DMS79 (cell line): ENCODE measurements at places on chromosomes 12 and 14.

DNA sequence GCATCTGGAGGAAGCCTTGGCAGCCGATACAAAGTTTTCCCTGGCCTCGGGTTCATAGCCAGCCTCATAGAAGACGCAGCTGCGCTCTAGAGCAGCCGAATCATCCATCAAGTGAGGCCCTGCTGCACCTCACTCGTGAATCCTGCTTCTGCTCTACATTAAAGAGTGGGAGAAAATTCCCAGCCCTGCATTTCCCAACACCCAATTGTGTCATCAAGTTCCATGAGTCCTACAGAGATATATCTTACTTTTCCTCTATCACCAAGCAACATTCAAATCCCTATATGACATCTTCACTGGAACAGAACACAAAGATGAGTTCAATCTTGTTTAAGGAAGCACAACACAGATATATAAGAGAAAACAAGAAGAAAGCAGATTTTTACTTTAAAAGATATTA, 139.3 kb downstream of the TTC7B start:
- DNase-seq: no peak

- no peak for DNase-seq
Measured at GRCh38 chr12:68905733-68906132, 27.2 kb downstream of the CPM start.

DNA sequence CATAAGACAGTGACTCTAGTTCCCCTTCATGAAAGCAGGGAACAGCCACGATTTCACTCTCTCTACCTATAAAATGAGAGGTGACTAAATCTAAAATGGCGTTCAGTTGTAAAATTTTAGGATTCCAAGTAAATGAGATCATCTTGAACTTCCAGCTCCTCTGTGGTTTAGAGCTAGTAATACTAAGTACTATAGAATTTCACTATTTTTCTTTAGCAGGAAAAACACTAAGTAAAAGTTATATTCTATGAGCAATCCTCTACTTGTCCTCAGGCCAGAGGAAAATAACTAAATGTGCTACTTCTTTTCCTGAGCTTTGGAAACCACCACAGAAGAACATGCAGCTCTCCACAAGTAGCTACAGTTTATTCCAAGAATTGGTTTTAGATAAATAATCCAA, 55.6 kb downstream of the NIN start:
- no peak for DNase-seq

DNA sequence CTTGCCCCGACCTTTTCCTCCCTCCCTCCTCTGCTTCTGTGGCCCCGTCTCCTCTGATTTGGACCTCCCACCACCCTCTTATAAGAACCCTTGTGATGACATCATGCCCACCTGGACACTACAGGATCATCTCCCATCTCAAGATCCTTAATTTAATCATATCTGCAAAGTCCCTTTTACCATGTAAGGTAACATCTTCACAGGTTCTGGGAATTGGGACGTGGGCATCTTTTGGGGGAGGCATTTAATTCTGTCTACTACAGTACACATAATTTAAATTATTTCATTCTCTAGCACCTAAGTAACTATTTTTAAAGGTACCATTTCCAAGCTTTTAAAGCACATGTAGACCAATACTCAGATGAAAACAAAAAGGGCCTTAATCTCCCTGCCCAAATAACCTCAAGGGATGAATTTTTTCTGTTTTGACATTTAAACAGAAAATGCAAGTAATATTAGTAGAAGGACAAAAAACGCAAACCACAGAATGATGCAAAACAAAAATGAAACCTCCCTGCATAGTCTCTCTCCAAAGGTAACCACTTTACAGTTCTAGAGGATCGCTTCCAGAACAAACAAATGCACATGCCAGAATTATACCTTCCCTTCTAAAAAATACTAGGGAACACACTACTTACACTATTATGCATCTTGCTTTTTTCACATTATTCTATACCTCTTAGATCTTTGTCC, 222.1 kb downstream of the AACS start:
- DNase-seq: no peak

- DNase-seq: no peak
Measured at GRCh38 chr14:24181371-24182077, 7.1 kb downstream of the IPO4 start.

DNA sequence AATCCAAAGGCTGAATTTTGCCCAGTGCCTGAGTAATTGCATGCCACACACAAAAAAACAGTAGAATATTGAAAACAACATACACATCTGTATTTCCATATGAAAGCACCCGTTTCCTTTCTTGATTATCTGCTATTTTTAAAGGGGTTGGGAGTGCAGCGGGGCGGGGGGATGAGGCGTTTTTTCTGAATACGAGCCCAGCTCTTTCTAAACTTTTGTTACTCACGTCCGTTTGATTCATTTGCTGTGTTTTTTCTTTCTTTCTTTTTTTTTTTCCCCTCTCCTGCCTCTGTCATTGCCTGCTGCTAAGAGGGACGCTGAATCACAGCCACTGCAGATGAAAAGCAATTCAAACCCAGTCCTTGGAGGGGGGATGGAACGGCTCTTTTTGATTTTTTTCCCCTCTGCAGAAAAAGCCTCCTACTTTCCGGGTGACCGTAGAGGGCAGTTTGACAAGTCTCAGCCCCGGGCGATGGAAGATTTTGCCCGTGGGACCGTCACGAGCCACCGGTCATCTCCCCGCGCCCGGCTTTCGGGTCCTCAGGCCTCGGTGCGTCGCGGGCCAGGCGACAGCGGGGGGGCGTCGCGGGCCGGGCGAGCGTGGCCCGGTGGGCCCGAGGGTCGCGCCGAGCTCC, 572 bp upstream of the RASSF8 start:
- no peak for DNase-seq

GRCh38 chr12:14910090-14910915, 24.6 kb upstream of the MGP start:
- DNase-seq: no peak

- no peak for DNase-seq
Measured at GRCh38 chr12:62848418-62848817, 86.5 kb downstream of the PPM1H start.

DNA sequence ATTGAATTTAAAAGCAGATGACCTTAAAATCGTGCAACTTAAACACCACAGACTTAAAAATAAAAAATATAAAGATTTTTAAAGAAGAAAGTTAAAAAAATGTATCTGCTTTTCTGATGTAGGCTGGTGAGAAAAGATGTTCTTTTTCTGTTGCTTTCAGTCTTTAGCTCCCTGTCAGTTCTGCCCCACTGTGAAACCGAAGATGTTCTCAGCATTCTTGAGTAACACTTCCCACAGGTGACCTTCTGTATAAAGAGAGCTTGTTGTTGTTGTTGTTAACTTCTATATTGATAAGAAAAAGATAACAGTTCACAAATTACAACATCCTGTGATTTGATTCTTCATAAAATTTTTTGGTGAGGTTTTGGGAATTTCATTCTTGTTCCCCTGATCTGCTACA, 377.9 kb upstream of the RGS6 start:
- no peak for DNase-seq

DNA sequence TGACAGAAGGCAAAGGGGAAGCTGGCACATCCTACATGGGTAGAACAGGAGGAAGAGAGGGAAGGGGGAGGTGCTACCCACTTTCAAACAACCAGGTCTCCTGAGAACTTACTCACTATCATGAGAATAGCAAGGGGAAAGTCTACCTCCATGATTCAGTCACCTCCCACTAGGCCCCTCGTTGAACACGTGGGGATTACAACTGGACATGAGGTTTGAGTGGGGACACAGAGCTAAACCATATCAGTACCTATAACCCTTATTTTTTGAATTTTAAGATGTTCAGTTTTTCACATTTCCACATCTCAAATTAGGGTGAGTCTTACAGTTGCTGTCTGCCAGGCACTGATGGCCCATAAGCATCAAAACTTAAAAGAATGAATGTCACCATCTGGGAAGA, 80.2 kb upstream of the ST8SIA1 start:
- DNase-seq: no peak

DNA sequence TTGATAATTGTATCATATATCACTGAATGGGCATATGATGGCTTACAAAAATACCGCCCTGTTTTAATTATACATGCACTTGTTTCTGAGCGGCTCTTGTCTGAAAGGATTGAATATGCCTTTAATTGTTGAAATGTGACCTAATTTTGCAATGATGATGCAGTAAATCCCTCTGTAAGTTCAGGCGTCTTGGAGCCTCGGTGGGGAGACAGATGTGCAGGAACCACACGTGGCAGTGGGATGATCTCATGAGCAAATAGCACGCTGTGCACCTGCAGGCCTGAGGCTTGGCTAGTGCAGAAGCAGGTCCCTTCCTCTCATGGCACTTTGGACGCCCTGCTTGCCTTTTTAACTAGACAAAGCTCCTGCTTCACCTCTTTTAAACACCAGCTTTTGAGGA, 49.3 kb upstream of the ASPG start:
- no peak for DNase-seq

GRCh38 chr14:51544471-51544870, 107.2 kb upstream of the FRMD6 start:
- DNase-seq: no peak

GRCh38 chr14:24481622-24482324, 26.3 kb downstream of the CMA1 start:
- DNase-seq: no peak

DNA sequence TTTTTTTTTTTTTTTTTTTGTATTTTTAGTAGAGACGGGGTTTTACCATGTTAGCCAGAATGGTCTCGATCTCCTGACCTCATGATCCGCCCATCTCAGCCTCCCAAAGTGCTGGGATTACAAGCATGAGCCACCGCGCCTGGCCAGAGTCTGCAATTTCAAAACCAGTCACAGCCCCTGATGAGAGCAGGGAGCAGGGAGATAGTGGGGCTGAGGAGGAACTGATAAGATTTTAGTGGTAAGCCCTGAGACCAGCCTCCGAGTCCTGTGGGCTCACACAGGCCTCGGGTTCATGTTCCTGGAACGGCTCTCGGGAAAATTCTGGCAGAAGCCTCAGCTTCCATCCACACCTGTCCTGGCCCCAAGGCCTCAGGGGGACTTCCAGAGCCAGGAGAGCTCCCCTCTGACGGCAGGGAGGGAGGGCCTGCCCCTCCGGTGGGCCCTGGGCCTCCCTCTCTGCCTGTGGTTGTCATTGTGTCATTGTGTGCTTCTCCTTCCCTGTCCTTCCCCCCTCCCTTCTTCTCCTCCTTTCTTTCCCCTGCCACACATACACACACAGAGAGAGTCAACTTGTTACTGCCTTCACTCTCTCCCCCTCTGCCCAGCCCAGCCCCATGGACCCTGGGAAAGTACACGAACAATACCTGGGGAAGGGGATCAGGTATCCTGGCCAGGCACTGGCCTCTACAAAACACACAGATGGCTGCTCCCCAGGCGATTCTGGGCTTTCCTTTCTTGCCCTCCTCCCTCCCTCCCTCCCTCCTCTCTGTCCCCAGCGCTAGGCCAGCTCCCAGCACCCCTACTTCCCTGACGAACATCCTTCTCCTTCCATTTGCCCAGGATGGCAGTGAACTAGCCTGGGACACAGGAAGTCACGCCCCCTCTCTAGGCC, 294.1 kb downstream of the DPF3 start:
- DNase-seq: no peak

DNA sequence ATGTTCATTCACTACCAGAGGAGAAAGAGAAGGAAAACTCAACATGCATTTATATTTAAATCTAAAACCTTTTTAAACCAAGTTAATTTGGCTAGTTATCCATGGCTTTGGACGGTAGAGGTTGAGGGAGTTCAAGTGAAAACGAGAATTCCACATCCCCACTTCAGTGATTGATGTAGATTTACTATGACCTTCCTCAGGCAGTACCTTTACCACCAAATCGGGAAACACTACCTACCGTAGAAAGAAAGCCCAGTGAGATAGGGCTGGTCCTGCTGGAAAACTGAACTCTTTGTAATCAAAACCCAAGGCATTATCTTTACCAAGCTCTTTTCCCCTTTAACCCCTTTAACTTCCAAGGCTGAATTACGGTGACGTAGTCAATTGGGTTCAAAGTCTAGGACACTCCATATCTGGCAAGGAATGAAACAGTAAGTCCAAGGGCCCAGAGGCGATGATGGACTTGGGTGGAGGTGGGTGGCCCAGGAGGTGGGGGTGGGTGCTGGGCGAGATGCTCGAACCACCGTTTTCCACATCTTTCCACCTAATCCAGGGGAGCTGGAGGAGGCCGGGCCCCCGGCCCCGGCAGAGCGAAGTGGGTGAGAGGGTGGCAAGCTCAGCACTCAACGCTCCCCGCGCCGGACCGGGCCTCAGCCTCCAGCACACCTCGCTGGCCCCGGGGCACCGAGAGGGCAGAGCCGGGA, 618 bp downstream of the SEC23A start:
- DNase-seq: peak; percentile 31

DNA sequence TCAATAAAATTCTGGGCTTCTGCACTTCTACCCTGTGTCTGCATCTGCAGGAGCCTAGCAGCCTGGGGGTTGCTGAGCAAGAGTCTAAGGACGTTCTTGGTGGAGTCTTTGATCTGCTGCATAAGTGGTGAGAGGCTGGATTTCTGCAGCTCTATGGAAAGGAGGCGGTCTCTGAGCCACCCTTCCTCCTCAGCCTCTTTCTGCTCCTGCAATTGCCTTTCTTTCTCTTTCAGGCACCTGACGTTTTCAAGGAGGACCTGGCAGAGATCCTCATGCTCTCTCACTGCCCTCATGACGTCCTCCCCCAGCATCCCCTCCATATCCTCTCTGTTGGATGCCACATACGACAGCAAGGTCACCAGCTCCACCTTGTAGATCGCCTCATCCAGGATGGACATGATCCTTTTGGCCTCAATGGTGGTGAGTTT, 13.6 kb upstream of the TPCN1 start:
- DNase-seq: no peak

DNA sequence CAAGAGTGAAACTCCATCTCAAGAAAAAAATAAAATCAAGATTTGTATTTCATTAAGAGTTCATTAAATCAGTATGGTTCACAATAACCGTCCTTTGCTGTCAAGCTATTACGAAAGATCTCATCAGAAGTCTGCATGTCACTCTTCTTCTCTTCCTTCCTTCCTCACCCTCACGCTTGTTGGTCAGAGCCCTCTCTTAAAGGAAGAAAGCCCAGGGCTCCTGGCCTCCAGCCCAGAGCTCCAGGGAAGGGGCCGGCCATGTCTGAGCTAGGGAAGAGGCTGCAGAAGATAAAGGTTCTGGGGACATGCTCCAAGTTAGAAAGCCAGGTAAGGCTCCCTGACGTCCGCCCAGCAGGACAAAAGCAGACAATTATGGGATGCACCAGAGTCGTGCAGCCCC, 43.1 kb upstream of the DLK1 start:
- no peak for DNase-seq

- no peak for DNase-seq
Measured at GRCh38 chr14:94464290-94464689, 11.7 kb upstream of the SERPINA11 start.

- DNase-seq: peak; percentile 67
Measured at GRCh38 chr14:89399594-89400068, 17.4 kb downstream of the FOXN3 start.

DNA sequence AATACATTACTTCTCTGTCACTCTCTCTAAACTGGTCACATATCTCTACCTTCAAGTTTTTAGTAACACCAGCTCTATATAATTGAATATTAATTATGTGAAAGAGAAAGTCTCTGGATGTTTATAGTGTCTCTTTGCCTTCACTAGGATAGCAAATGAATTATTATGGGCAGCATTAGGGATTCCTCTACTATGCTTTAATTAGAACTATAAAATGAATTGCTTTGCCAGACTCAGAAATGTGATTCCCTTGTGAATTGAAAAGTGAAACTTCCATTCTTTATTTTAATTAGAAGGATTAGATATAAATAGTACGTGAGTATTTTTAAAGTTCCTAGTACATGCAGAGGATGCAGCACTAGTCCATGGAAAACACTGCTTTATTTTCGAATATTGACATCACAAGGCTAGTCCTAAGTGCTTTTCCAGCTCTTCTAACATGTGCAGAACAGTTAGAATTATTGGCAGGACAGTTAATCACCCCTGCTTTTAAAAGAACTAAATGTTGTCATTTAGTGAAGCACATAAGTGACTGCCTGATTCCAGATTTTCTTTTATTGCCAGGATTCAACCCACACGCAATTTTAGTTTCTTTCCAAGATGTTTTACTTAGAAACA, 23.0 kb upstream of the REP15 start:
- DNase-seq: no peak
